ENCODE measurements at places on chromosomes 2 and 18. TPM values are rescaled to one million over a fixed set of nuclear protein-coding genes. Genes with fewer than 3 reads are reported as not detected.

DNA sequence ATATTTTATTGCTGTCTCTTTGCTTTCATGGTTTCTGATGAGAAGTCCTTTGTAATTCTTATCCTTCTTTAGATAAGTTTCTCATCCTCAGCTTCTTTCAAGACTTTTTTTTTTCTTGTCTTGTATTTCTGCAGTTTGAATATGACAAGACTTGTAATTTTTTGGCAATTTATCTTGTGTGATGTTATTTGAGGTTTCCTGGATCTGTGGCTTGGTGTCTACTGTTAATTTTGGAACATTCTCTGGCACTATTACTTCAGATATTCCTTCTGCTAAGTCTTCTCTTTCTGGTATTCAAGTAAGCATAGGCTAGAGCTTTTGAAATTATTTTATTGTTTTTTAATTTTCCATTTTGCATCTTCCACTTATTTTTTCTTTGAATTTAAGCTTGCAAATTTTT, 1083.2 kb downstream of the CNTNAP5 start:
- no peaks in the 10 kb centered on the region for H3K4me1 ChIP-seq
- H3K36me3 ChIP-seq: no peaks in the 10 kb centered on the region
- H3K4me3 ChIP-seq: no peak overlapping the region
- DNase-seq: no peak
- no peaks in the 10 kb centered on the region for H3K27me3 ChIP-seq

- peaks cover 2% of the 10 kb centered on the region for H3K36me3 ChIP-seq
- H3K27me3 ChIP-seq: peaks cover 60% of the 10 kb centered on the region
- DNase-seq: no peak
These were observed 1.4 kb upstream of the FAM110C start for GRCh38 chr2:47737-48136.

GRCh38 chr2:31420936-31421335, 6.4 kb upstream of the XDH start:
- no peaks in the 10 kb centered on the region for H3K36me3 ChIP-seq
- peaks cover 2% of the 10 kb centered on the region for H3K27me3 ChIP-seq
- no peak overlapping the region for H3K4me3 ChIP-seq
- DNase-seq: no peak
- no peak overlapping the region for H3K27ac ChIP-seq

The MMADHC gene
- total RNA-seq: 93.6 TPM

The ZBTB7C gene
- not detected for total RNA-seq

Data from activated CD8-positive, alpha-beta T cell treated with anti-CD3 and anti-CD28 coated beads, Interleukin-2, amount 10 ng/mL, durations not matched to agents 7 days and 5 days (primary cell).